ENCODE measurements at places on chromosomes 7 and 10.

DNA sequence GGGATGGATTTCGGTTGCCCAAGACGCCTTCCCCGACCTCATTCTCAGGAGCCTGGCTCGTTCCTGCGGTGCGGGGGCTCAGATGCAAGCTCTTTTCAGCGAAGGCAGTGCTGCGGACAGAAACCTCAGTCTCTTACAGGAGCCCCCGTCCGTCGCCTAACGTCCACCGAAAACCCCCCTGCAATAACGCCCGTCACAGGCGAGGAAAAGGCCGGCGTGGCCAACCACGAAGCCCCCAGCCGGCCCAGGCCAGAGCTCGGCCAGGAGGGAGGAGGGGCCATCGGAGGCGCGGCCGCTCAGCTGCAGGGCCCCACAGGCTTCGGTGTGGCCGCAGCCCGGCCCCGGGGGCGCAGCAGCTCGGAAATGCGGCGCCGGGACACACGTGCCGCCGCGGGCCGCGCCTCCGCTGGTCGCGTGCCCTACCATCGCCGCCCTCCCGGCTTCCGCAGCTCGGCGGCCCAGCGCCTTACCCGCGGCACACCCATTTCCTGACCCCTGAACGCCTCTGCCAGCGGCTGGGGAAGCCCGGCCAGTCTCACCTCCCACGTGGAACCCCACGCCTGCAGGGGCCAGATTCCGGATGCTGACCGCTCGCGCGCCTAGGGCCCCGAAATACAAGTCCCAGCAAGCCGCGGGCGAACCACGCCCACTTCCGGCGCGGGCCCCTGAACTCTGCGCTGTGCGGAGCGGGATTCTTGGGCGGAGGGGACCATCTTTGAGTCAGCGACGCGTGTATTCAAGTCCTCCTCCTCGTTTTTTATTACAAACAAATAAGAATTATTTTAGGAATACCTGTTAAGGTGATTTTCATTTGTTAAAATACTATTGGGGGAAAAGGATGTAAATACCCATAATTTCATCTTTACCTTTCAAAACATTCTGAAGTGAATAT lies at the start of gene ZNF239:
Gene ZNF239, minus strand, starts transcription at position 616 of the 892 bp plus-strand sequence. CDS start 16,537 bp downstream, outside the sequence.
- no peaks in the 10 kb centered on the region for H3K27me3 ChIP-seq
- peaks cover 27% of the 10 kb centered on the region for H3K4me1 ChIP-seq

GRCh38 chr7:9023675-9024294 lies 590.4 kb downstream of the NXPH1 start:
- H3K4me3 ChIP-seq = no peak overlapping the region
- H3K27ac ChIP-seq = no peak overlapping the region
- H3K4me1 ChIP-seq = no peaks in the 10 kb centered on the region
- no peak for DNase-seq
- no peaks in the 10 kb centered on the region for H3K27me3 ChIP-seq

DNA sequence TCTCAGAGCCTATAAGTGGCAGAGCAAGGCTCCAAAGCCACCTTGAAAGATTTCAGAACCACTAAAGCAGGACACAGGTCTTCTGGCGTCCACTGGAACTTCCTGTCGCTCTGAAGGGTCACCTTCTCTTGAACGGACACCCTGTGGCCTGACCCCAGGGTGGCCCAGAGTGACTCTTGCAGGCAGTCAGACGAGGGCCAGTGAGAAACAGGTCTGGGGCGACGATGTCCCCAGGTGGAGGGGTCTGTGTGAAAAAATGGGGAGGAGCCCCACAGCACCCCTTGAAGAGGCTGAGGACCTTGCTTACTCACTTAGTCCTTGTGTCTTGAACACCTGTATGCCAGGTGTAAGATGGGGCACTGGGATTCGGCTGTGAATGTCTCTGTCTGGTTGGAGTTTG lies 946 bp upstream of the RASGEF1A start:
- H3K27ac ChIP-seq = no peak overlapping the region
- no peaks in the 10 kb centered on the region for H3K27me3 ChIP-seq
- no peak overlapping the region for H3K4me3 ChIP-seq
- no peak for DNase-seq
- no peaks in the 10 kb centered on the region for H3K36me3 ChIP-seq

- no peak overlapping the region for H3K4me3 ChIP-seq
- H3K27ac ChIP-seq = no peak overlapping the region
- H3K4me1 ChIP-seq = no peaks in the 10 kb centered on the region
- no peak for DNase-seq
Measured at GRCh38 chr7:152615031-152615741, 60.8 kb downstream of the XRCC2 start.

DNA sequence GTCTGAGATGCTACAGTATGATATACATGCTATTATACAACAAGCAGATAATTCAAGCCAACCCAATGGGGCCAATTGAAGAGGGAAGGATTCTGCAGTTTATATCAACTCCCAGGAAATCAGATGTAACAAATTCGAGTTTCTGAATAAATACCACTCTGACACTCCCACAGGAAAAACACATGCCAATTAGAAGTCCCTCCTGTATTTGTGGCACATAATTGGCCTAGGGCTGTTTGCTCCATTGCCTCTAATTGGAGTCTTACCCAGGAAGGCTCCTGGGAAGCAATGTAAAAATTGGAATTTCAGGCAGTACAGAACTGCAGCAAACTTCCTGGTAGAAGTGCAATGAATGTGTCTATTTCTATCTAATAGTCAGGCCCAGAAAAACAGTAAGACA lies 4.7 kb downstream of the PPA1 start:
- H3K27ac ChIP-seq = no peak overlapping the region
- peaks cover 4% of the 10 kb centered on the region for H3K36me3 ChIP-seq
- no peaks in the 10 kb centered on the region for H3K27me3 ChIP-seq
- DNase-seq = no peak
- H3K4me1 ChIP-seq = peaks cover 12% of the 10 kb centered on the region
- no peak overlapping the region for H3K4me3 ChIP-seq

- H3K27ac ChIP-seq = no peak overlapping the region
- no peak for DNase-seq
- H3K4me3 ChIP-seq = no peak overlapping the region
- H3K4me1 ChIP-seq = peaks cover 29% of the 10 kb centered on the region
- peaks cover 22% of the 10 kb centered on the region for H3K36me3 ChIP-seq
Measured at GRCh38 chr10:119445935-119446317, 96.6 kb downstream of the RGS10 start.

DNA sequence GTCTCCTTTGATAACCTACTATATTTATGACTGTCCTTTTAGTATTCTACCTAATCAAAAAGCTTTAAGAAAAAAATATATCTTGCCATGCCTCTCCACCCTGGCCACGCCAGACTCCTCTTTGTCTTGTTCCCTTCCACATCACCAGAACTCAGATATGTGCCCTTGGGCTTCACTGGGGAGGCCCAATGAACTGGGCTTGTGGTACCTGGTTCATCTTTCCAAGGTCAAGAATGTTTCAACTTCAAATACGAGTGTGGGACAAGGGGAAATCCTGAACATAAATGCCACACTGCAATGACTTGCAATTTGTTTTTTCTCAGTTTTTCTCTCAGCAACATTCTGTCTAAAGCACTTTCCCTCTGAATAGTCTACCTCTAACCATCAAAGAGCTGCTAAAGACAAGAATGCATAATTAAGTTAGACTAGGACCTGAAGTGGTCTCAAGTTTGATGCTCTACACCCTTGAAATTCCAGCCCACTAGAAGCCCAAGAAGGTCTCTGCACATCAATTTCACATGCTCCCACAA lies 9.9 kb downstream of the ERCC6 start:
- H3K27me3 ChIP-seq = no peaks in the 10 kb centered on the region
- no peak overlapping the region for H3K4me3 ChIP-seq
- peaks cover 63% of the 10 kb centered on the region for H3K36me3 ChIP-seq
- H3K4me1 ChIP-seq = no peaks in the 10 kb centered on the region
- DNase-seq = no peak

- no peak for DNase-seq
- no peak overlapping the region for H3K4me3 ChIP-seq
- no peaks in the 10 kb centered on the region for H3K27me3 ChIP-seq
- no peaks in the 10 kb centered on the region for H3K4me1 ChIP-seq
- H3K36me3 ChIP-seq = peaks cover 45% of the 10 kb centered on the region
- H3K27ac ChIP-seq = no peak overlapping the region
Measured at GRCh38 chr7:129041142-129042085, 13.5 kb downstream of the TNPO3 start.

DNA sequence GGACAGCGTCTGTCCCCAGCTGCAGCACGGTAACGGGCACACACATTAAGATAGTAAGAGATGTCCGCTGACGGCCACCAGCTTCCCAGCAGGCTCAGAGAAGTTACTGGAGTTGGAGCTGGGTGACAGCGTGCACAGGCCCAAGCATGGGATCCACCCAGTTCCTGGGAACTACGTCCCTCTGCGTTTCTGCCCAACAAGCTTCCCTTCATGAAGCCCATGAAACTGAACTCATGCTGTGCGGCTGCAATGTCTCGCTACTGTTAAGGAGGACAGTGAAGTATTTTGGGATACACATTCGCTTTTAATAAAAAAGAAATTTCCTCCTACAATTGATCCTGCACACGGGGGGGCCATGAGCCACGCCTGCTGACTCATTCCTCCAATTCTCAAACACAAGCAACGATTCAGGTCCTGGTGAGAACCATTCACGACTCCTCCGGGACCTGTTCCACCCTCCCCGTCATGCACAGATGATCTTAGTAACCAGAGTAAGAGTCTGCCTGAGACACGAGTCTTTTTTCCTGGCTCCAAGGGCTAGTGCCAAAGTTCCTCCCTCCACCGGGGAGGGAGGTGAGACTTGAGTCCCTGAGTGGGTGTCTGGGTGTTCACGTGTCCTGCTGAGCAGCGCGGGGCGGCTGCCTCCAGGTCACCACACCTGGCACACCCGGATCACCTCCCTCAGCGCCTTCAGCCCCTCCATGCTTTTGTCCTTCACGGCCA lies 2.6 kb downstream of the PSMG3 start:
- no peak overlapping the region for H3K4me3 ChIP-seq
- no peak overlapping the region for H3K27ac ChIP-seq
- no peak for DNase-seq
- H3K27me3 ChIP-seq = no peaks in the 10 kb centered on the region

DNA sequence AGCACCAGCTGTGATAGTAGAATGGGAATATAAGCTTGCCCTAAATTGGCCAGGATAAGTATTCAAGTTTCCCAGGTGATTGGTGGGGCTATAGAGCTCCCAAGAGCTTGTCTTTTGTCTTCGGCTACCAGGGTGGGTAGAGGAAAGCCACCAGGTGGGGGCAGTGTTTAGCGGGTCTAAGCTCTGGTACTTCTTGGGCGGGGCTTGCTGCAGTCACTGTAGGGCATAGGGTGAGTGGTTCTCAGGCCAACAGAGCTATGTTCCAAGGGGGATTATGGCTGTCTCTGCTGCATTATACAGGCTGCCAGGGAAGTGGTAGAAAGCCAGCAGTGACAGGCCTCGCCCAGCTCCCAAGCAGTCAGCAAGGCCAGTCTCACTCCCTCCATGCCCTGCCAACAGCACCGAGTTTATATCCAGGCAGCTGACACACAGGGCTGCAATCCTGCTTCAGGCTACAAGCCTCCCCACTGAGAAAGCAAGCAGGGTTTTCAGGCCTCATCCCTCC lies 110.7 kb downstream of the ZNF467 start:
- H3K36me3 ChIP-seq = no peaks in the 10 kb centered on the region
- H3K27ac ChIP-seq = no peak overlapping the region
- no peak overlapping the region for H3K4me3 ChIP-seq
- no peaks in the 10 kb centered on the region for H3K27me3 ChIP-seq

DNA sequence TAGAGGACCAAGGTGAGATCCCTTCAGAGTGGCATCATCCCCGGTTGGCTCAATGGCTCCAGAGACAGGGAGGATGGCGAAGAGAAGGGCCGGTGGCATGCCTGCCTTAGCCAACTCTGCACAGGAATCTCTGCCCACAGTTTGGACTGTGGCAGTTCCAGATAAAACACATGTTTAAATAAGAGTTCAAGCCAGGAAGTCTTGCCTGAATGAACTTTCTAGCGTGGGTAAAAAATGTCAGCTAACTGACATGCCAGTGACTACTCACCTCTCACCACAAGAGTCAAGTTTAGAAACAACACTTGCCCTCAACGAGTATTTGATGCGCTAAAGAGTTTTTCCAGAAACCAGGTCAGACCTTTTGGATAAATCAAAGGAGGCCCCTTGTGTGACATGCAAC lies 3.0 kb downstream of the NOD1 start:
- H3K27ac ChIP-seq = no peak overlapping the region
- H3K4me3 ChIP-seq = no peak overlapping the region
- no peaks in the 10 kb centered on the region for H3K27me3 ChIP-seq
- peaks cover 18% of the 10 kb centered on the region for H3K36me3 ChIP-seq
- H3K4me1 ChIP-seq = peaks cover 65% of the 10 kb centered on the region

GRCh38 chr7:91127325-91127724 lies 136.9 kb upstream of the FZD1 start:
- no peak for DNase-seq
- H3K27ac ChIP-seq = no peak overlapping the region
- H3K36me3 ChIP-seq = no peaks in the 10 kb centered on the region
- no peaks in the 10 kb centered on the region for H3K27me3 ChIP-seq
- no peak overlapping the region for H3K4me3 ChIP-seq
- no peaks in the 10 kb centered on the region for H3K4me1 ChIP-seq

DNA sequence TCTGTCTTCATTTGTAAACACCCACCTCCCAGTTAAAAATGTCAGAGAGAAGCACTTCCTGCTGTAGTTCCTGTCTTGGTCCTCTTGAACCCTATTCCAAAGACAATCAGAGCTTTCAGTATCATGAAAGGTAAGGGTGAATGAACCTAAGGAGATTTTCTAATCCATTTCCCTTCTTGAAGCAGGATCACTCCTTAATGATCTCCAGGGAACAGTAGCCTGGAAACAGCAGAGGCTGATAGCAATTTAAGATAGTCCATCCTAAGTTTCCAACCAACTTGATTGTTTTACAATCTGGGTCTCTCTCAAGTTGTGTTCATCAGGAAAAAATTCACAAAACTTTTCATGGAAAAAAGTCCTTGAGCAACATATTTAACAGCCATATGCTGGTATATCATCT lies 273.6 kb downstream of the NEBL start:
- H3K4me1 ChIP-seq = no peaks in the 10 kb centered on the region
- no peaks in the 10 kb centered on the region for H3K27me3 ChIP-seq
- no peak overlapping the region for H3K4me3 ChIP-seq
- H3K36me3 ChIP-seq = no peaks in the 10 kb centered on the region
- no peak overlapping the region for H3K27ac ChIP-seq

GRCh38 chr10:113216102-113216501 lies 266.1 kb downstream of the TCF7L2 start:
- H3K4me3 ChIP-seq = no peak overlapping the region
- no peaks in the 10 kb centered on the region for H3K36me3 ChIP-seq
- H3K4me1 ChIP-seq = no peaks in the 10 kb centered on the region
- no peaks in the 10 kb centered on the region for H3K27me3 ChIP-seq
- no peak for DNase-seq
- H3K27ac ChIP-seq = no peak overlapping the region

DNA sequence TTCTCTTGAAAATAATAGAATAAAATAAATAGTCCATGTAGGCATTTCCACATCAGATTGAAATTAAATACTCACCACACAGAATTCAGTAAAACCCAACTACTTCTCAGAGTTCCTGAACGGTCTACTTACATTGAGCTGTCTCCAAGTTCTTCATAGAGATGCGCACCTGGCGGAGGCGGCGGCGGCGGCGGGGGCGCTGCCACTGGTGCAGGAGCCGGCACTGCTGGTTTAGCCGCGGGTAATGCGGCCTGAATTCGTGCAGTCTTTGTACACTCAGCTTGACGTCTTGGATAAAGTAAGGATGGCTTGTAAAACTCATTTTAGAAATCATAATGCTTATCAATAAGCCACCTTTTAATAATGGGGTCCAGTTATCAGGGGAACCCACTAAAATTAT lies 973.8 kb downstream of the PCDH15 start:
- no peaks in the 10 kb centered on the region for H3K4me1 ChIP-seq
- no peak overlapping the region for H3K4me3 ChIP-seq
- H3K27me3 ChIP-seq = no peaks in the 10 kb centered on the region
- no peaks in the 10 kb centered on the region for H3K36me3 ChIP-seq
- DNase-seq = no peak
- H3K27ac ChIP-seq = no peak overlapping the region

- no peaks in the 10 kb centered on the region for H3K27me3 ChIP-seq
- DNase-seq = peak; percentile 75
- H3K4me1 ChIP-seq = peaks cover 58% of the 10 kb centered on the region
Measured at GRCh38 chr10:91198781-91199180, 21.7 kb upstream of the PCGF5 start.

All from B cell (primary cell).